Smooth muscle cell of bladder (primary cell): ENCODE measurements at places on chromosomes 7 and 10. TPM values are rescaled to one million over a fixed set of nuclear protein-coding genes. Genes with fewer than 3 reads are reported as not detected.

The IKZF1 gene
- total RNA-seq = not detected in 2 replicates

The CFAP46 gene
- total RNA-seq = 0.37 and 1.1 TPM in 2 replicates

The ARID5B gene
- 72.1 and 84.9 TPM in 2 replicates for total RNA-seq

The GPR85 gene
- 3.1 and 3.3 TPM in 2 replicates for total RNA-seq

The STEAP4 gene
- 0.71 and 4.6 TPM in 2 replicates for total RNA-seq

The KCNIP2 gene
- total RNA-seq = 0.28 and 1.8 TPM in 2 replicates
